ENCODE measurements at places on chromosomes 7 and 10.
A peak's percentile ranks its signal among the peaks of the same experiment; 100 is the strongest.

DNA sequence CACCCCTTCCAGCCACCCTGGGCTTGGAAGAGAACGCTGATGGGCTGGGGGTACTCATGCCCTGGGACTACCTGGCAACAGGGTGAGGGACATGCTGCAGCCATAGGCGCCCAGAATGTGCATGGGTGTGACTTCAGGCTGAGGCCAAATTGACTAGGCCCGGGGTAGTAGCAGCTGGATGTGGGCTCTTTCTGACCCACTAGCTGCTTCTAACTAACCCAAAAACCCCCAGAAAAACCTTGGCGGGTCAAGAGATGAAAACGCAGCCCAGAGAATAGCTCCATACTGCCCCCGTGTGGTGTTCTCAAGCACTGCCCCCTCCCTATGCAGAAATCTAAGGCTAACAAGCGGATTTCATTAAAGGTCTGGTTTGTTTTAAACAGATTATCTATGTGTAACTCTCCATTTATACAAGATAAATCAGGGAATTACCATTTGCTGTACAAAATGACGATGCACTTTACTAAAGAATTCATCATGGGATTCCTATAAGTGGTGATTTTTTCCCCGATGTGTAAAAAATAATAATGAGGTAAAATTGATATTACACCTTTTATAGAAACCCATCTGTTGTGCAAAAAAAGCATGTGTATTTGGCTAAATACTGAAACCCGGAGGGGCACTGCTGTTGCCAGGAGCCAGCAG lies 4.2 kb downstream of the SMARCD3 start:
- DNase-seq = peak; percentile 58

DNA sequence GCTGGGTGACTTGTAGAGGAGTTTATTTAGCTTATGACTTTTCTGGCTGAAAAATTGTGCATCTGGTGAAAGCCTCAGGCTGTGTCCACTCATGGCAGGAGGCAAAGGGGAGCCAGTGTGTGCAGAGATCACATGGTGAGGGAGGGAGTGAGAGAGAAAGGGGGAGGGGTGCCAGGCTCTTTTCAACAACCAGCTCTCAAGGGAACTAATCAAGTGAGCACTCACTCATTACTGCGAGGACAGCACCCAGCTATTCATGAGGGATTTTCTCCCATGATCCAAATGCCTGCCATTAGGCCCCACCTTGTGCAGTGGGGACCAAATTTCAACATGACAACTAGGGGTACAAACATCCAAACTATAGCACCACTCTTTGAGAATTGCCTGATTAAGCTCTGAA lies 590.2 kb downstream of the MAGI2 start:
- no peak for DNase-seq

DNA sequence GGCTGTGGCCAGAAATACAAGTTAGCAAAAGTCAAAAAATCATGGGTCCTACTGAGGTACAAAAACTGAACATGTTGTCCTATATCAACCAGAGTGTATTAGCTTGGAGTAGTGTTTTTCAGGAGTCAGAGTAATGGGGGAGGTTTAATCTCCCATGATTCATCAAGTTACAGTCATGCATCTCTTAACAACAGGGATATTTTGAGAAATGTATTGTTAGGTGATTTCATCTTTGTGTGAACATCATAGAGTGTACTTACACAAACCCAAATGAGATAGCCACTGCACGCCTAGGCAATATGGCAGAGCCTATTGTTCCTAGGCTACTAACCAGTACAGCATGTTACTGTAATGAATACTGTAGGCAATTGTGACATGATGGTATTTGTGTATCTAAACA lies 14.9 kb upstream of the TES start:
- DNase-seq = no peak

- no peak for DNase-seq
These were observed 68.9 kb upstream of the NFE2L3 start for GRCh38 chr7:26083113-26083512.

DNA sequence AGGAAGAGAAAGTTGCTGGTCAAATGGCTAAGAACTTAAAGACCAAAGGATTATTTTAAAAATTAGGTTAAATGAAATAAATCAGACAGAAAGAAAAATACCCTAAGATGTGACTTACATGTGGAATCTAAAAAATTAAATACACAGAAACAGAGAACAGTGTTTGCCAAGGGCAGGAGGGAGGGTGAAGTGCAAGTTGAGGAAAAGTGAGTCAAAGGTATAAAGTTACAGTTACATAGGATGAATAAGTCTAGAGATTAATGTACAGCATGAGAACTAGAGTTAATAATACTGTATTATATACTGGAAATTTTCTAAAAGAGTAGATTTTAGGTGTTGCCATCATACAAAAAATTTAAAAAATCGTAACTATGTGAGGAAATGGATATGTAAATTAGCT lies 146.3 kb downstream of the MDFIC start:
- no peak for DNase-seq

DNA sequence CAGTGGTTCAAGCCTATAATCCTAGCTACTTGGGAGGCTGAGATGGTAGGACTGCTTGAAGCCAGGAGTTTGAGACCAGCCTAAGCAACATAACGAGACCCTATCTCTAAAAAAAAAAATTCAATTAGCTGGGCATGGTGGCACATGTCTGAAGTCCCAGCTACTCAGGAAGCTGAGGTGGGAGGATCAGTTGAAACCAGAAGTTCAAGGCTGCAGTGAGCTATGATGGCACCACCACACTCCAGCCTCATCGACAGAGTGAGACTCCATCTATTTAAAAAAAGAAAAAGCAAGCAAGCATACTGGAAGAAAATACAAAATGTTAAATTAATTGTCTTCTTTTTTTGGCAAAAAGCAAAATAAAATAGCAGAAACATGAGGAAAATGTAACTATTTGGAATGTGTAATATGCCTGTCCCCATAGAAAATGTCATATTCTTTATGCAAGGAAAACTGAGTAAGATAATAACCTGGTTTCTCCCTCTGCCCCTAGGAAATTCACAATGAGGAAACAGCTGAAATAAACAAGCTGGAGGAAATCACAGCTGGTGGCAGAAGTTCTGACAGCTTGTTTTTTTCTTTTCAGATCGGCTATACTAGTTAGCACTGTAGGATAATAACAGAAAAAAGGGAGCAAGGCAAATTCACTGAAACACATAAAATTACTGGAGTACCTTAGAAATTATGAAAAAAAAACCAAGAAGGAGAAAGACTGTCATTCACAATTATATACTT lies 48.5 kb downstream of the HERPUD2 start:
- no peak for DNase-seq

- DNase-seq = no peak
These were observed 126.3 kb downstream of the LRRC18 start for GRCh38 chr10:48813291-48813690.

DNA sequence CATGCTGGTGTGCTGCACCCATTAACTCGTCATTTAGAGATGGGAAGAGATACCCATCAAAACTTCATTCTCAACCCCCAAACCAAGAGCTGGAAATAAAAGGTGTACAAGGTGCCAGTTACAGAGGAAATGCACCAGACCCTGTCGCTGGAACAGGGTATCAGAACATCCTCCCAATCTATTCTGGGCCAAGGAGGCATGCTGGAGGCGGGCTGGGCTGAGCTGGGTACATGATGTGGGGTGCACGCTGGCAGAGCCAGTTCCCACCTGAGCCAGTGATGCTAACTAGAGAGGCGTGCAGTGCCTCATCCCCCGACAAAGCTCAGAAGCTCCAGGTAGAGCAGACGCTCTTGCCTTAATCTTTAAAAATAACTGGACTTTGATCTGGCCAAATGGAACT lies 70.1 kb downstream of the NPSR1 start:
- DNase-seq = no peak

DNA sequence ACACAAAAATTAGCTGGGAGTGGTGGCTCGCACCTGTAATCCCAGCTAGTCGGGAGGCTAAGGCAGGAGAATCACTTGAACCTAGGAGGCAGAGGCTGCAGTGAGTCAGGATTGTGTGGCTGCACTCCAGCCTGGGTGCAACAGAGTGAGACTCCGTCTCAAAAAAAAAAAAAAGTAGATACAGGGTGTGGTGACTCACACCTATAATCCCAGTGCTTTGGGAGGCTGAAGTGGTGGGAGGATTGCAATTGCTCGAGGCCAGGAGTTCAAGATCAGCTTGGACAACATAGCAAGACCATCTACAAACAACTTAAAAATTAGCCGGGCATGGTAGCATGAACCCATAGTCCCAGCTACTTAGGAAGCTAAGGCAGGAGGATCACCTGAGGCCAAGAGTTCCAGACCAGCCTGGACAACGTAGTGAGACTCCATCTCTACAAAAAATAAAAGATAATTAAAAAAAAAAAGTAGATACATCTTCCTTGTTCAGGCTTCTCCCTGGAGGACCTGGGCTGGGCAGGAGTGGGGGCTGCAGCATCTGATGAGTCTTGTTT lies 2.0 kb downstream of the MOSPD3 start:
- no peak for DNase-seq

DNA sequence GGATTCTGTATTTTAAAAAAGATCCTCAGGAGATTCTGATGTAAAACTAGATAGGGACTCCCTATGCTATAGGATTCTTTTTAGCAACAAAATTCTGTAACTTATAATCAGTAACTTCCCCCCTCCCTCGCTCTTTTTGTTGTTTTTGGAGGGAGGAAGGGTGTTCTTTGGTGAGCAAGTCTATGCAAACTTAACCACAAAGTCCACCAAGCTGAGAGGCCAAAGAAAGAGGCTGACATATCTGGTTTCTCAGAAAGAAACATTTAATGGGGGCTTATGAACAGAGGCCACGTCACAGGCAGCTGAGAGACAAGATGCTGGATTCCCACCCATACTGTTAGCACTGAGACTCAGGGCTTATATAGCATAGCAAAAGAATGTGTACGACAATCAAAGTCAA lies 14.3 kb upstream of the ABCB5 start:
- no peak for DNase-seq

DNA sequence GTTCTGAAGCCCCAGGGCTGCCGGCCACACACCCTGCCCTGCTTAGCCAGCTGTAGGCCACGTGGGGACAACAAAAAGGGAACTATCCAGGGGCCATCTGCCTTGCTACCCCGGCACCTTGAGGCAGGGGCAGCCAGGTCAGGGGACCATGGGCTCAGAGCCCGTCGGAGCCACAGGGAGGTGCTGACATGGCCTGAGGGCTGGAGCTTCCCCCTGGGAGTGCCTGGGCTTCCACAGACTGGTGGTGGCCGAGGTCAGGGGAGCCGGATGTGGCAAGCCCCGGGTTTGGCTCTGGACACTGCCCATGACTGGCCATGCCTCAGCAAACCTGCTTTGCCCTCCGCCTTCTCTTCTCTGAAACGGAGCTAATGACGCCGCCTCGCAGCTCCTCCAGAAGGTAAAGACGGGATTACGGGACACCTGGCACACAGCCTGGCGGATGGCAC lies 178.5 kb downstream of the EBF3 start:
- DNase-seq = no peak

GRCh38 chr10:60073397-60073780 lies 167.0 kb upstream of the CCDC6 start:
- no peak for DNase-seq

DNA sequence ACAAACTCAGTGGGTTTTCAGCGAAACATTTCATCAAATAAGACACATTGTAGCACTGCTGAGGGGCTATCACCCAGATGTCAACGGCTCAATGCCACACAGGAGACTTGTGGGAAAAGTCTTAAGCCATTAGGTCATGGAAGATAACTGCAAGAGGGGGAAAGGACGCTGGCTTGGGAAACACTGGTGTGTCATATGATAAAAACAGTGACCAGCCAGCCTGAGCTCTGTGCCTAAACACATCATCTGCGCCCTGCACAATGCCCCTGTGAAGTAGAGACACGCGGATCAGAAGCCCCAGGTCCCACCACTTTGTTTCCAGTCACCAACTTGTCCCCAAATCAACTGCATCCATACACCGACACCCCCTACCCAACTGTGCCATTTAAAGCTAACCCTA lies 116.7 kb downstream of the TNS3 start:
- no peak for DNase-seq

DNA sequence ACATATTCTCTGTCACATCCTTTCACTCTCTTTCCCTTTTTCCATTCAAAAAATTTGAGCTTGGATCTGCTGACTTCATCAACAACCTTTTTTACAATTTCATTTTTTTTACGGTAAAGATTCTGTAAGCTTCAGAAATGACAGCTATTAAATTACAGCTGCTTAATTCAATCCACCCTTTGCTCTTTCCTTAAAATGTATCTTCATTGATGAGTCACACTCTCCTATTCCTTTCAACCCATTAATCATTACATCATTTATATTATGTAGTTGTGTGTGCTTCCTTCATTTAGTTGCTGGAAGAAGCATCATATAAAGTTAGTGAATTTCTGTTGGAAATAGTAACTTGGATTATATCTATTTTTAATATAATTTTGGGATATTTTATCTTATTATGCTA lies 67.1 kb upstream of the MAGI2 start:
- no peak for DNase-seq

GRCh38 chr10:43222210-43222720 lies 44.6 kb downstream of the RASGEF1A start:
- no peak for DNase-seq

GRCh38 chr10:14773551-14774213 lies 1.0 kb downstream of the FAM107B start:
- DNase-seq = no peak

DNA sequence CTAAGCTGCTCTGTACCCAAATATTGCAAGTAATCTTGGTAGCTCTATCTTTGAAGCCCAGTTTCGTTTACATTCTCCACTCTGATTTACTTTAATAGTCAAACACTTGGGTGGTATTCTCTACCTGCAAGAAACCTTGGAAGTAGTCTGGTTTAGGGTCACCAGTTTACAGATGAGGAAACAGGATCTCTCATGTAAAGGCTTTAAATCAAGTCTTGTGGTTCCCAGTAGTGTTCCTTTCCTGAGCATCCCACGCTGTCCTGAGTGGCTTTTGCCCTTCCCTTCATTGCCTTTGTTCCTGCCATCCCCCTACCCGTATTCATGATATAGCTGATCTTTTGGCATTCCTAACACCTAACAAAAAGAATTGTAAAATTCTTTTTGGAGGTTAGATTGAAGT lies 20.3 kb downstream of the EXOC4 start:
- no peak for DNase-seq

Data from CD4-positive, alpha-beta T cell treated with Interleukin-4 for 4 hours (primary cell).